NCI-H2081 treated with DMSO at 0.1 percent for 48 hours (cell line): ENCODE measurements at places on chromosomes 7 and 10.

GRCh38 chr10:118028619-118029018, 18.1 kb downstream of the RAB11FIP2 start:
- DNase-seq: no peak

DNA sequence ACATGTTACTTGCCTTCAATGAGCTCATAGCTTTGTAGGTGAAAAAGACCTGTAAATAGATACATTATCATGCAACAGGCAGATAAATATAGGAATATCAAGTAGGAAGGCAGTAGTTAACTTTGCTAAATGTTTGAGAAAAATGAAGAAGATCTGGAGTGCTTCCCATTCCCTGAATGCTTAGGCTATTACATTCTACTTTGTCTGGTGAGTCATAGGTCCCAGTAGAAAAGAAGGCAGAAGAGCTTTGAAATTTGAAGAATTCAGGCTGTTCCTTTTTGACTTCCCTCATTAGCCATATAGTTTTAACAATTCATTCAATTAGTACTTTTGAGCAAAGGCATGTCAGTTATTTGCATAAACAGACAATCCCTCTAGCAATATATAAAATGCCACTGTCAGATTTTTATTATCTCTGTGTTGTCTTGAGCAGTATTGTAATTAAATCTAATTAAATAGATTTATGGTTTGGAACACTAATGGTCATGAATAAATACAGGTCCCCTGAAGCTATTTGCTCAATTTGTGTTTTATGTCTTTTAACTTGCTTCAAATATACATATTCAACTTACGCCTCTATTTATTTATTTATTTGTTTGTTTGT, 875.0 kb downstream of the REEP3 start:
- no peak for DNase-seq

DNA sequence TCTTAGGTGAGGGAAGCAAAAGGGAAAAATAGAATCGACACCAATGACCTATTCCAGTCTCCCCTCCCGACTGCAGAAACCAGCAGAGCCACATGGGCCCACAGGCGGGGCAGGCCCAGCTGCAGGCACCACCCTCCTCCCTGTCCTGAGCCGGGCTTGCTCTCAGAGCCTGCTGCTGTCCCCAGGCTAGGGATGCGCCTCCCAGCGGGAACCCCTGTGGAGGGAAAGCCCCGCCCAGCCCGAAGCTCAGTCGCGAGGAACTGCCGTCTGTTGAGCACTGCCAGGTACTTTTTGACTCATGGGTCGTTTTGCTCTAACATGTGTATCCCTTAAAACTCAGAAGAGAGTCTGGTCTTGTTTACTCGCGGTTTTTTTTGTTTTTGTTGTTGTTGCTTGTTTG, 124.5 kb upstream of the RET start:
- no peak for DNase-seq

GRCh38 chr7:69768986-69769595, 170.8 kb downstream of the AUTS2 start:
- DNase-seq: no peak

- DNase-seq: no peak
These were observed 40.5 kb upstream of the CAMK1D start for GRCh38 chr10:12308736-12309375.

DNA sequence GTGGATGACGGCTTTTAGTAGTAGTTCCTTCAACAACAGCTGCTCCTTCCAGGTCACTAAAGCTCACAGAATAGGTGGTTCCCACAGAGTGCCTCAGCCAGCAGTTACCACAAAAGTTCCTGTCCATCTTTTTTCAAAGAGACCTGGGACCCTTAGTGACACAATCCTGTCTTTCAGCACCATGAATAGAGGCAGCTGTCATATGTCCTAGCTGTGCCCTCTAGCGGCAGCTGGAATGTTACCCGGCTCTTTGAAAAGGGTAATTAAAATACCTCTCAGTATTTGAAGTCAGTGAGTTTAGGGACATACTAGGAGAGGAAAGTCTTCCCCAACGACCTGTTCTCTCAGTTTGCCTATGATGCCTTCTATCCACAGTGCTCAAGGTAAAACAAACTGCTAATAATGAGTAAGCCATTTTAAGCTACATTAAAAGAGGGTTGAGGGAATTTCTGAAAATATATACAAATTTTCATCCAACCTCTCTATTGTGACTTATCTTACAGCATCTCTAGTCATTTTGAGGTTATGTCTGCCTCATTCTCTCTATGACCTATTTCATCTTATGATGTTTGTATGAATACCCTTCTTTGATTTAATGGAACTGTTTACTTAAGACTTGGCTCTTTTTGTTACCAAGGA, 290.8 kb downstream of the NXPH1 start:
- peak; percentile 71 for DNase-seq

GRCh38 chr7:147605323-147605722, 985.2 kb upstream of the C7orf33 start:
- no peak for DNase-seq

- DNase-seq: no peak
These were observed 252.1 kb upstream of the TMEM229A start for GRCh38 chr7:124284937-124285336.

DNA sequence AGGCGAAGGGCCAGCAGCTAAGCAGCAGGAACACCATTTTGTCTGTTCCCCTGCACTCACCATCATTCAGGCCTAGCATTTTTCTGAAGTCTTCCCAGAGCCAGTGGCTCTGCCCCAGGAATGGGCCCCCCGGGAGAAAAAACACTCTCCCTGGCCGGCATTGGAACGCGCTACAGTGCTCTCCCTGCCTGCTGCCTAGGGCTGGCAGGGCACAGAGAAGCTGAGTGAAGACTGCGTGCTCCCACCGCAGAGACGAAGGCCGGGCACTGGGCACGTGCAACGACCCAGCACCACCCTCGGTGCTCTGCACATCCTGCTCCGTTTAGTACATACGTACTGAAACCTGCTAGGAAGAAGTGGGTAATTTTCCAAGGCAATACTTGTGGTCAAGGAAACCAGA, 34.4 kb downstream of the HSPA12A start:
- no peak for DNase-seq

DNA sequence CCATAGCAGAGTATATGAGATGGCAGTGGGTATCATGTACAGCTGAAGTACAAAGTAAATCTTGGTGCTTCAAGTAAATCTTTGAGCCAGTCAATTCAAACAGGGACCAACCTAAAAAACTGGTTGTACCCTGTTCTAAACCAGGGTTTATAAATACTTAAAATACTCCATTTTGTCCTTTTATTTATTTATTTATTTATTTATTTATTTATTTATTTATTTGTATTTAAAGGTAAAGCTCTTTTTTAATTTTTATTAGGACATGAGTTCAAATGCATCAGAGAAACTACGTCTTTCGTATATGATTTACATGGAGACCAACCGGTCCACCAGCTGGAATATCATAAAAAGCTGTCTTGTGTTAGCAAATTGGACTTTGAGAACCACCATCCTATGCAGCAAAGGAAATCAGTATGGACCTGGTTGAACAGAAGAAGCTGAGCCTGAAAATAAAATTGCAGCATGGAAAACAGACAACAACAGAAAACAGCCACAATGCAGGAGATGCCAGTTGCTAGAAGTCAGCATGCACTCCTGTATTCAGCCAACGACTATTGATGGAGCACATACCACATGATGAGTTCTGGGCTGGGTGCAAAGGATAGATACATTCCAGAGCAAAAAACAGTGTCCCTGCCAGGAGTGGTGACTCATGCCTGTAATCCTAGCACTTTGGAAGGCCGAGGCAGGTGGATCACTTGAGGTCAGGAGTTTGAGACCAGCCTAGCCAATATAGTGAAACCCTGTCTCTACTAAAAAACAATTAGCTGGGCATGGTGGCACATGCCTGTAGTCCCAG, 60.0 kb downstream of the PLXNA4 start:
- no peak for DNase-seq

DNA sequence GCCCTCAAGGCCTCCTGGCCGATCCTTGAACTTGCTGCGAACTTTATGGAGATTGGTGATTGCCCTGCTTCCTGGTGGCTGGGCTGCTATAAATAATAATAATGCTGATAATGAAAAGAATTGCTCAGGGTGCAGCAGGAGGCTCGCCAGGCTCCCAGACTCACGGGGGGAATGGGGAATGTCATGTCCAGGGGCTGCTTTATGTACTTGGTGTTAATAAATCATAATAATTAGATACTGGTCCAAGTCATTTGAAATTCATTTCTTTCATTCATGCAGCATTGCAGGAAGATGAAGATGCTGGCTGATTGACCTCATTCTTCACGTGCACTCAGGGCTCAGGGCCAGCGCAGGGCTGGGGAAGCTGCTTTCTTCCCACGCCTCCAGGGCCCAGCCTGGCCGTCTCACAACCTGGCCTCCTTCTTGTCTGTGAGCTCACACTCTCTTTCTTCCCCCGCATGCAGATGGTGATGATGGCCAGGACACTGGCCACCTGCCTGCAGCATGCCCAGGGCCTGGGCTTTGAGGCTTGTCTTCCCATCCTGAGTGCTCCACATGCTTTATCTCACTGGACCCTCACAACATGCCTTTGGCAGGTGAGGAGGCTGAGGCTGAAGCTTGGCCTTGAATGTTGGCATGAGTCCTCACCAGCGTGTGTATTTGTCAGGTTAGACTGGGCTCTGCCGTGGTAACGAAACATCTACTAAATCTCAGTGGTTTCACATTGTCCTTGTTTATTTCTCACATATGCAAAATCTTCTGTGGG, 138.4 kb upstream of the TNS3 start:
- DNase-seq: no peak

- no peak for DNase-seq
These were observed 610.5 kb downstream of the ACTR3B start for GRCh38 chr7:153370092-153370491.

DNA sequence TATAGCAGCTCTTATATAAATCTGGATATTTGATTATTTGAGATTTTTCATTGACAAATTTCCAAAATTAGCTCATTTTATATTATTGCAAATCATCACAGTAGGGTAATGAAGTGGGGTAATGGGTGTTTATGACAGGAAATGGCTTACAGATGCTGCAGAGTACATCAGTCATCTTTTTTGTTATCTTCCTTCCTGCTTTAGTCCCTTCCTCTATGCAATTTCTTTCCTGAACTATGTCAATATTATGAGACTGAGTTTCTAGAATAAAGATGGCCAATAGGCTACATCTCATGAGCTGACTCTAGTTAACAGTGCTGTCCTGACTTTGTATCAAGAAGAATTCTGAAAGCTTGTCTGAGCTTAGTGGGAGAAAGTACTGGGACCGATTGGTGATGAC, 244.5 kb downstream of the XPNPEP1 start:
- no peak for DNase-seq

- no peak for DNase-seq
These were observed 58.3 kb downstream of the VIPR2 start for GRCh38 chr7:159086301-159086925.

DNA sequence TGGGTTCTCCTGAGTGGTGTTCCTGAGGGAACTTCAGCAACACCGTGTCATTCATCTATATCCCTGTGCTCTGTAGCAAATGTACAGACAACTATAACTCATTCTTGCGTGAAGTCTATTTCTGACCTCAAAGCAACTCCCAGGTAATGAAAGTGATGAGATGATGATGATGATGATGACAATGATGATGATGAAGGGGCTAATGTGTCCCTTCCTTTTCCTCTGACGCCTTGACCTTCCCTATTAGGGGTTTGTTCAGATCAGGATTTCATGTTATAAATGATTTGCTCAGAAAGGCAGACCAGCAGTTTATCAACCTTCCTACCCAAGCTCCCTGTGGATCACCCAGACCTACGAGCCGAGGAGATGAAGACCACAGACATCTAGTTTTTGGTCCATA, 136.9 kb downstream of the FGFR2 start:
- DNase-seq: no peak

- no peak for DNase-seq
These were observed 208.7 kb upstream of the POM121L12 start for GRCh38 chr7:52826515-52827265.

DNA sequence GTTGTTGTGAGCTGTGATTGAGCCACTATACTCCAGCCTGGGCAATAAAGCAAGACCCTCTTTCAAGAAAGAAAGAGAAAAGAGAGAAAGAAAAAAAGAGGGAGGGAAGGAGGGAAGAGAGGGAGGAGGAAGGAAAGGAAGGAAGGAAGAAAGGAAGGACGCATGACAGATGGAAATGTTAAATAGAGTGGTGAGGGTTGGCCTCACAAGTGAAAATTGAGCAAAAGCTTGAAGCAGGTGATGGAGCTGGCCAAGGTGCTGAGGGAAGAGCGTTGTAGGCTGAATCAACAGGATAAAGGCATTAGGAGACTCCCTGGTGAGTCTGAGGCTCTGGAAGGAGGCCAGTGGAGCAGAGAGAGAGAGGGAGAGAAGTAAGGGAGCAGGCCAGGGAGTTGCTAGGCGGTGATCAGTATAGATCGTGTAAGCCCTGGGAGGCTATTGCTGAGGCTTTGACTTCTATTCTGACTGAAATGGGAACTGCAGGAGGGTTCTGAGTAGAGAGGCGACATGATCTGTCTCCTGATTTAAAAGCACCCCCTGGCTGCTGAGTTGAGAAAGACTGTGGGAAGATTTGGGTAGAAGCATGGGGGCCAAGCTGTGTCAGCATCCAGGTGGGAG, 26.5 kb upstream of the TMEM248 start:
- no peak for DNase-seq

GRCh38 chr7:85426487-85426960, 239.7 kb upstream of the SEMA3D start:
- no peak for DNase-seq
